ENCODE measurements at places on chromosomes 12 and 14.
A peak's percentile ranks its signal among the peaks of the same experiment; 100 is the strongest.

- DNase-seq, result no peak
These were observed 48.0 kb upstream of the TRAF3 start for GRCh38 chr14:102729268-102729667.

DNA sequence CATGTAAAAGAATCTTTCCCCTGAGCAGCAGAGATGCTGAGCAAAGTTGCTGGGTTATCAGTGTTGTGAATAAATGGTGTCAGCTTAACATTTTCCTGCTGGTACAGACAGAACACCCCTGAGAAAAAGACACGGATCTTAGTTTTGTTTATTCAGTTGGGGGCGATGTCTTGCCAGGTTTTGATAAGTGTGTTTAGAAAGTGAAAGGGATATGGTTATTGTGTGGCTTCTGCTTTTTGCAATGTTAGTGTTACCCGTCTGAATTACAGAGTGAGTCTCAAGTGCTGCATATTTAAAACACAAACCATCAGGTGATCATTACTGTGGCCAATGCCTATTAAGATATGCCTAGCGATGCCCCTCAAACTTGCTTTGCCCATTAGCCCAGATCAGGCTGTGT lies 864.6 kb upstream of the SEL1L start:
- no peak for DNase-seq

DNA sequence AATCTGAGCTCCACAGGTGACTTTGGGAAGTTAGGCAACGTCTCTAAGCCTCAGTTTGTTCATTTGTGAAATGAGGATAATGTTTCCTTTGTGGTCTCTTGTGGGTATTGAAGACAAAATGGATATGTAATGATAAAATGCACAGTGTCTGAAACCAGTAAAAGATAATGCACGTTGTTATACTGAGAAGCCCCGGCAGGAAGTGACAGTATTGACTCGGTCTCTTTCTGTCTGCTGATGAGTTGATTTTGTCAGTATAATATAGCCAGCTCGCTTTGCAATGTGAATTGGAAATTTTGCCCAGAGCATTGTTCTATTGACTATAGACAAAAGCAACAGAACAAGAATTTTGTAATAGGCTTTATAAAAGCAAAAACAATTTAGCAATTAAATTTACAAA lies 49.2 kb upstream of the SLC38A1 start:
- no peak for DNase-seq

DNA sequence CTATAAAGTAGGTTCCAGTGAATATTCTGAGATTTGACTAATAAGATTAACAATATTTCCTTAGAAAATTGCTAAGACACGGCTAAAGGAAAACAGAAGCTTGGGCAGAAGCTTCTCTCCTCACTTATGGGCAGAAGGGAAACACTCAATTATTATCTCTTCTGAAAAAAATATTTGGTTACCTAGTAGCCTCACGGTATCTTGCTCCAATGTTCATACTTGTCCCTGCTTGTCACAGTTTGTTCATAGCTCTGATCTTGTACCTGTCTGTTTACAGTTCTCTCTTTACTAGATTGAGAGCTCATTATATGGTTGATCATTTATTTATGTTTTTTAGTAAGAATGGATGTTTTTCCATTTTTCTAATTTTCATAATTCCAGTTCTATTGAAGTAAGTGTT lies 458.0 kb upstream of the ATP2B1 start:
- DNase-seq, result no peak

- DNase-seq, result no peak
These were observed 15.9 kb downstream of the MAP3K12 start for GRCh38 chr12:53483225-53483978.

- DNase-seq, result no peak
These were observed 6.4 kb downstream of the KTN1 start for GRCh38 chr14:55586411-55586810.

- DNase-seq, result no peak
These were observed 223.2 kb upstream of the FAR2 start for GRCh38 chr12:28925719-28926376.

DNA sequence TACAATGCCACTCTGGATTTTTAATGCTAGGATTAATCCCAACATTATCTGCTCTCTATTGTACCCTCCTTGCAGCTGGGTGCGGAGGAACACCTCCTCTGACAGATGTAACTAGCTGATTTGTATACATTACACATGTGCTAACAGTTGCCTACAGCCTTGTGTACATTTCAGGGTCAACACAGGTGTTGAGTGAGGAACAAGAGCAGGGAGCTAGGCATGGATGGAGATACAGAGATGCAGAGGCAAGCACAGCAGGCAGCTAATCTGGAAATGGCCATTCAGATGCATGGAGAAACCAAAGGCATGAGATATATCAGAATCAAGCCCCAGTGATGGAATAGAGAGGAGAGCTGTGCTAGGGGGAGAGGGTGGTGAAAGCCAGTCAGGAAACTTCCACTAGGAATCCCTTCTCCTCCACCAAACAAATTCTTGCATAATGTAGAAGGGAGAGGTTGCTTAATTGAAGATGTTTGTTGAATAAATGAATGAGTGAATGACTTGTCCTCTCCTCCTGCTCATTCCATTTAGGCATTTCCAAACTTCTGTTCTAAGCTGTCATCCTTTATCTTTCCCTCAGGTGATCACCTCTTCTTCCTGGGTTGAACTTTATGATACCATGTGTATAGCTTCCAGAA lies 313.2 kb downstream of the ATP23 start:
- DNase-seq, result no peak

- DNase-seq, result no peak
These were observed 27.7 kb downstream of the MAX start for GRCh38 chr14:65074449-65075150.

- DNase-seq, result no peak
These were observed 185.9 kb downstream of the PPFIA2 start for GRCh38 chr12:81573228-81573627.

DNA sequence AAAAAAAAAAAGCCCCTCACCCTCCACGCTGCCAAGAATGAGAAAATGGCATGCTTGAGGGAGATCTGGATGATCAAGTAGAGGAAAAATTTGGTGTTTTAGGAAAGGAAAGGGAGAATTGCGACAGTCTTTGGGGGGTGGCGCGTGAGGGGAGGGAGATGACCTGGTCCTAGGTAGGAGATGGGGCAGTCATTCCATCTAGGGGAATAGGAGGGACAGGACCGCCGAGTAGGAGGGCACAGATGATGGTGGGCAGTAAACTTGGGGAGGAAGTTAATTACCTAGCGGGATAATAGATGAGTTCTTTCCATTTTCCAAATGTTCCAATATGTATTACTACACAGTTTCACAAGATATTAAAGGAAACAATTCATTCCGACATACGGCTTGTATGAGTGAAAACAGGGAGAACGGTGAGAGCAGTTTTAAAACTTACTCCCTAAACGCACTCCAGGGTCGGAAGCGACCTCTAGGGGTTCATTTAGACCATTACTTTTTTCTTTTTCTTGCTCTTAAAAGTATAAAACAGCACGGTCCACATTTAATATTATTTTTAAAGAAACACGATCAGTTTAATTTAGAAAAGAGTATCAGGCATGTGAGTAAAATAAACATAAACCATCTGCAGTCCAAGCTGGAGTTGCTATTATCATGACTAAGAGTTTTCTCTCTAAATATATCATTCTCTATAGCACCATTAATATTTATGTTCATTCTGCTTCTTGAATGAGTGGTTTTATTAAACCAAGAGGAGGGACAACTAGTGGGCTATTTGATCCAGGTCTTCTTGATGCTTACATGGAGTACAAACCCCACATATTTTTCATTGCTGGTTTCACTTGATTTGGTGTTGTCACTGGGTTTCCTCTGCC lies 3.0 kb upstream of the FNTB start:
- peak; percentile 43 for DNase-seq

- no peak for DNase-seq
These were observed 109.0 kb downstream of the ESR2 start for GRCh38 chr14:64185184-64185583.

DNA sequence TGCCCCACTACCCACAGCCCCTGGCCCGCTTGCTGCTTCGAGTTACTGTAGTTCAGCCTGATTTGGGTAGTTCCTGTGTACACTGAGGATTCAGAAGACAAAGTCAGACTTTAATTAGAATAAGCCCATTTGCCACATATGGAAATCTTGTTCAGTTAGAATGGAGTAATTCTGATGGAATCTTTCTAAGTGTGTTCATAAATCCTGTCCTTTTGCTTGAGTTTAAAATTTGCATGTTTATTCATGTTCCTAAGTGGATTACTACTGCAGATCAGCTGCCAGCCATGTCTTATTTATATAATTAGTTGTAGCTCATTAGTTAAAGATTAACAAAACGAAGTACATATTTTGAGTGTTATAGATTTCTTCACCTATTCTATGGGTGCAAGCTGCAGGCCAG lies 504.5 kb downstream of the PCNX1 start:
- DNase-seq, result no peak

DNA sequence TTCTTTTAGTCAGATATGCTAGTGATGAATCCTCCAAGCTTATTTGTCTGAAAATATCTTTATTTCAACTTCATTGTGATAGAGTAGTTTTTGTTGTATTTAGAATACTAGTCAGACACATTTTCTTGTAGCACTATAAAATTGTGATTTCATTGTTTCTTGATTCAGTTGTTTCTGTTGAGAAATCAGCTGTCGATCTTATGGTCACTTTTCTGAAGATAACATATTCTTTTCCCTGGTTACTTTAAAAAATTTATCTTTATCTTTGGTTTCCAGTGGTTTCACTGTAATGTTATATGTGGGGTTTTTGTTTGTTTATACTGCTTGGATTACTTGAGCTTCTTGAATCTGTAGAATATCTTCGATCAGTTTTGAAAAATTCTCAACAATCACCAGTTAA lies 426.1 kb downstream of the SOX5 start:
- no peak for DNase-seq

DNA sequence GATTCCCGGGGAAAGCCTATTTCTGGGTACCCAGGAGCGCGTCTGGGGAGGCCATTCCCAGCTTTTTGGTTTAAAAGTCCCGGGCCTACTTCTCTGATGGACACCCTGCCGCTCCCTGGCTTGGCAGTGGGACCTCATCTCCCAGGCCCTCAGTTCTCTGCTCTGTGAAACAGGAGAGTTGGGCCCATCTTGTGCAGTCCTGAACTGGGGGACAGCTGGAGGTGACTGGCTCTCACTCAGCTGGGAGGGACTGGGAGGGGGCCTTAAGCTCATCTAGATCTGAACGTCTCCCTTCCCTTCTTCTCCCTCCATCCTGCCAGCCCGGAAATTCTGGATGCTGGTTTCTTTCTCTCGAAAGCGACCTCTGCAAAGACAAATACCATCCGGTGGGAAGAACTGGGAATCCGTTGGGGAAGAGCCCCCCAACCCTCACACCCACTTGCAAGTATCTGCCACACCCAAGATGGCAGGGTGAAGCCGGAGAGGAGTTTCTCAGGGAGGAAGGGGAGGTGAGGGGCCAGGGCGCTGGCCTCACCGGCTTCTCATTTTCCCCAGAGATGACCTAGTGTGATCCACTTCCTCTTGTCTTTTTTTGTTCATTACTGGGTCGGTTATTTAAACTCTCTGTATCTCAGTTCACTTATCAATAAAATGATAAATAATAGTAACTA lies 1.4 kb downstream of the RIN3 start:
- DNase-seq, result no peak

DNA sequence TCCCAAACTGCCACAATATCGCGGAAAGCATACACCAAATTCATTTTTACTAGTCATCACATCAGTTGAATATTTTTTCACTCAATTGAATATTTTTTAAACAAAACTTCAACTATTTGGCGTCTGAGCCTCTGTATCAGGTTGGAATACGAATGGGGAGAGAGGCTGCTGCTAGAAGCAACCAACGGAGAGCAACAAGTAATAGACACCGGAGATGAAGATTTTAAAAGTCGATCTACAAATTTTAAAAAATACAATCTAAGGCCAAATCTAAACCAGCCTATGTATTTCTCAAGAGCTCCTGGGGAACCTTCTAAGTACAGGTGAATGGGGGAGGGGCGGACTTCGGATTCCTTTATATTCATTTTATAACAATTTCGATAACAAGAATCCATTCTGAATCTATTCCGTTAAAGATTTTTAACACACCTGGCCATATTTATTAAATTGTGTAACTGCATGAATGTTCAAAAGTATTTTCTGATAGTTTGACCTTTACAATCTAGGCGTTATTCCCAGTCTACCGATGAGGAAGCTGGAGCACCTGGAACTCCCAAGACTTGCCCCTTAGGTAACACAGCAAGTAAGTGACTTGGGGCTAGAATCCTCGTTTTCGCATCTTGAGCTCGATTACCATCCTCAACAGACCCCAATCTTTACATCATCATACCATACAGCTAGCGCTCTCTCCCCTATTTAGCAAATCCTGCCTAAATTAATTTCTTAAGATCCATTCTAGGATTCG lies 1.2 kb downstream of the GNPNAT1 start:
- no peak for DNase-seq

DNA sequence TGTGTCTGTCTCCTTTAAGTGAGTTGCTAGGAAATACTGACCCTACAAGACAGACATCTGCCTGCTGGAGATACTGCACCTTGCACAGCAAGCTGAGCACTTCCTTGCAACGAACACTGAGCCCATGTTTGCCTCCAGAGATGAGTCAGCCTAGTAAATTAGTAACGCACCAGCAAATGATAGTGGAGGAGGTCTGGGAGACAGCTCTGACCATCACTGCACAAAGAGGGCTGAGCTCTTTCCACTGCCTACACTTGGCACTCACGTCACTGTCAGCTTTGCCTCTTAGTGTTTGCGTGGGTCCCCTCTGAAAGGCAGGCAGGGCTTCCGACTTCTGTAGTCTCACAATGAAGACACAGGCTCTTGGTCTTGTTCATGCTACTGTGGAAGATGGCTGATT lies 109.0 kb downstream of the APAF1 start:
- DNase-seq, result no peak

DNA sequence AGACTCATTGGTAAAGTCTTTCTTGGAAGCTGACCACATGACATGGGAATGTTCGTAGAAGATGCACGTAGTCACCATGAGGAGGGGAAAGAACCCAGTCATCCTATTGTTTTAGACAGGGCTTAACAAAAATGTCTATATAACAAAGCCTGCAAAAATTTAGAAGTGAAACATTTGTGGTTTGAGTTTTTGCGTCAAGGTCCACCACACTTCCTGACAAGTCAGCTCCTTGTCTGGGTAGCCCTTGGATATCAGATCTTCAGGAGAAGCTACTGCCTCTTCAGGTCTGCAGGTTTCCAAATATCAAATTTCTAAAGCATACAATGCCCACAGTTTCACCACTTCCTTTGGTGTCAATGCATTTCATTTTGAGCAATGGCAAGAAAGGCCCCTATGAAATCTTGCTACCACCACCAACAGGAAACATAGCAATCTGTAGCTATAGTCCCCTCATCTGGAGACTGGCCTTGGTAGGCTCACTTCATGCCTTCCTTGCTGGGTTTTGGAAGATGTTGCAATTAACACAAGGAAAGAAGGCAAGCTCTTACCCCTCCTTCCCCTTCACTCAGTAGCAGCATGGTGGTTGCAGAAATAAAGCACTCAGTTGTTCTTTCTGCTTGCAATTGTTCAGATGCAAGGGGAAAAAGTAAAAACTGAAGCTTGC lies 235.2 kb downstream of the PCNX1 start:
- no peak for DNase-seq

GRCh38 chr14:21520767-21521166 lies 5.4 kb downstream of the SALL2 start:
- DNase-seq, result no peak

DNA sequence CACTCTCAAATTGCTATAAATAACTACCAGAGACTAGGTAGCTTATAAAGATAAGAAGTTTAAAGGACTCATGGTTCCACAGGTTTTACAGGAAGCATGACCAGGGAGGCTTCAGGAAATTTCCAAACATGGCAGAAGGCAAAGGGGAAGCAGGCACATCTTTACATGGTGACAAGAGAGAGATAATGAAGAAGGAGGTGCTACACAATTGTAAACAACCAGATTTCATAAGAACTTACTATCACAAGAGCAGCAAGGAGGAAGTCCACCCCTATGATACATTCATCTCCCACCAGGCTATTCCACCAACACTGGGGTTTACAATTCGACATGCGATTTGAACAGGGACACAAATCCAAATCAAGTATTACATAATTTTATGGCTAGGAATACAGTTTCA lies 257.7 kb downstream of the BTG1 start:
- DNase-seq, result no peak

Data from prostate gland (tissue), 2 donors.